ENCODE measurements at places on chromosomes 6 and 20.

- DNase-seq = no peak
These were observed 112.8 kb downstream of the DACT2 start for GRCh38 chr6:168206661-168207274.

DNA sequence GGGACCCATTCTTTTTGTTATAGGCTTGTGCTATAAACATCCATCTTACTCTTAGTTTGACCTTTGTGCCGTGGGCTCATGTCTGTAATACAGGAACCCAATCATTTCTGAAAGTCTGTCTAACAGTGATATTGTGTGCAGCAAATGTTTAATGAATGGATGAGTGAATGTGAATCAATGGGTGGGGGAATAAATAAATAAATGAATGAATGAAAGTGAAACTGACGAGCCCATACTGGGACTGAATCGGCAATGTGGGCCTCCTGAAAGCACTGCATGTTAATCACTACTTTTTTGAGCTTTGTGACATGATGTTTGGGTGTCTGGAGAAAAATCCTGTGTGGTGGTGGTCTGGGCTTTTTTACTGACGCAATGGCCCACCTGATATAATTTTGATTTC lies 175.0 kb downstream of the GMPR start:
- DNase-seq = no peak

GRCh38 chr6:126170978-126171382 lies 168.9 kb upstream of the CENPW start:
- DNase-seq = no peak

GRCh38 chr6:134307075-134307474 lies 10.8 kb downstream of the SGK1 start:
- DNase-seq = no peak

DNA sequence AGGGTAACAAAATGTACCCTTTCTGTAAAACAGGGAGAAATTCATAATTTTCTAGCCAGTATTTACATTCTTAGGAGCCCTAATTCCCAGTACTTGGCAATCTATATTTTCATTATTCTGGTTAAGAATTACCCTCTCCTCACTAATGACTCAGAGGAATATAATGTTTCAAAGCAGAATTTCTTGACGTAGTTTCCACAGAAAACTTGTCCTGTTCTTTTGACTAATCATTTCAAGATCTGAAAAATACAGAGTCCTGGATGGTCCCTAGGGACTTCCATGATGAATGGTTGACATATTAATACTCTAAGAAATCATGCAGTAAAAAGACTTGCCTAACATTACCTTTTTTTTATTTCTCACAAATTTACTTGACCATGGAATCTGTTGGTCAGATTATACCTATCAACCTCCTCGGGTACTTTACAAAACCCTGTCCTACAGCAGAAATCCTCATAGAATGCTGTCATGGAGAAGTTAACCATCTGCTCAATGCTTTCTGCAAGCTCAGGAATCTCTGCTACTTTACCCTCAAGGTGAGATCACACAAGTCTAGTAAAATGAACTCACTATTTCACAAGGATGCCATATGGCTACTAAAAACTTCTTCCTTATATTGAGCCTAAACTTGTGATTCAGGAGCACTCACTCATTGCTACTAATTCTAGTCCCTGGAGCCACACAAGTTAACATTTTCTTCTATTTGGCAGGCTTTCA lies 202.1 kb upstream of the CNR1 start:
- DNase-seq = no peak

DNA sequence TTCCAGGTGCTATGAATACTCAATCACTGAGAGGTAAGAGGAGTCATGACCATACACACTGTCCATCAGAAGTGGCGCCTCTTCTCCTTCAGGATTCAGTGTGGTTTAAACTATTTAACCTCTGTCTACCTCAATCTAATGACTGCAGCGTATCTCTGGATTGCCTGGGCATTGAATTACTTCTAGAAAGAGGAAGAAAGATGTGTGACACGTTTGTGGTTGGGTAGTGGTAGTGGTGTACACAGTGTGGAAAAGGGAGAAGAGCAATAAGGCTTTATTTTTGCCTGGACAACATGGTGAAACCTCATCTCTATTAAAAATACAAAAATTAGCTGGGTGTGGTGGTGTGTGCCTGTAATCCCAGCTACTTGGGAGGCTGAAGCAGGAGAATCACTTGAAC lies 38.0 kb upstream of the ECHDC1 start:
- DNase-seq = no peak

DNA sequence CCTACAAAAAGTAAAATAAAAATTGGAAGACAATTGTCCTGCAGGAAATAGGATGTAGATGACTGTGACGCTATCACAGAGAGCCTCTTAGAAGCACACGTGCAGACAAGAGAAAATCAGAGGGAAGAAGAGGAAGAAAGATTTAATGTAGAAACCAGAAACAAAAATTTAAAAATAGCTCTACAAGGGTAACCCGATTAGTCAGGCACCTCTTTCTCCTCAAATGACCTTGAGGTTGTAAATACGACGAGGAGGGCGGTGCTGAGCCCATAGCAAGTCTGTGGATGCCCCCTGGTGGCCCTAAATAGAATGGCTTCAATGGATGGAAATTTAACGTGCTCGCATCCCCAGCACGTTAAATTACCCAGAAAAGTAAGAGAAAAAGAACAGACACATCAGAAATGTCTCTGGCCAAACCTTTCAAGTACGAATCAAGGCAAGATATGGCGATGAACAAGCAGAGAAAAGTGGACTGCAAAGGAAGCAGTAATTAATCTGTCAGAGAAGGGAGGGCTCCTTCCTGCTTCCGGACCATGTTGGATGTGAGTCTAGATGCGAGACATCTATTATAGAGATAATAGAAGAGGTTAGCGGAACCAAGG lies 4.2 kb upstream of the PRPH2 start:
- DNase-seq = peak; percentile 84

GRCh38 chr20:43987018-43987417 lies 72.4 kb downstream of the TOX2 start:
- no peak for DNase-seq

DNA sequence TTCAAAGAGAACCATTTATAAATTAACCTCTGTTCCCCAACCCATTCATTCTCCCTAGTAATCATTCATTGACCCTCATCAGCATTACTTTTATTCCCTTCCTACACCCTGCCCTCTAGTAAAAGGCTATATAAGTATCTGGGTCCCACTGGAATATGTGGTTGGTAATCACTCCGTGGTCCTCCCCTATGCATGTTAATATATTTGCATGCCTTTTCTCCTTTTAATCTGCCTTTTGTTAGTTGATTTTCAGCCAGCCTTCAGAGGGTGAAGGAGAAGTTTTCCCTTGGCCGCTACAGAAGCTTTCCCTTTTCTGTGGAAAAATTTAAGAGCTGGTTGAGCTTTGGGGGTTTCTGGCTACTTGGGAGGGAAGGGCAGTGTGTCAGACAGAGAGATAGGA lies 585.6 kb downstream of the UTRN start:
- DNase-seq = no peak

DNA sequence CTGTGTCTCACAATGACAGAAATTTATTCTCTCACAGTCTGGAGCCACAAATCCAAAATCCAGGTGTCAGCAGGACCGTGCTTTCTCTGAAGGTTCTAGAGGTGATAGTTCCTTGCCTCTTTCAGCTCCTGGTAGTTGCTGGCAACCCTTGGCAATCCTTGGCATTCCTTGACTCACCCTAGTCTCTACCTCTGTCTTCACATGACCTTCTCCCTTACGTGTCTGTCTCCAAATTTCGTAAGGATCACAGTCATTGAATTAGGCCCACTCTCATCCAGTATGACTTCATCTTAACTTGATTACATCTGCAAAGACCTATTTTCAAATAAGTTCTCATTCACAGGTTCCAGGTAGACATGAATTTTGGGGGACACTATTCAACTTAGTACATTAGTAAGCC lies 143.1 kb downstream of the CEP57L1 start:
- no peak for DNase-seq

DNA sequence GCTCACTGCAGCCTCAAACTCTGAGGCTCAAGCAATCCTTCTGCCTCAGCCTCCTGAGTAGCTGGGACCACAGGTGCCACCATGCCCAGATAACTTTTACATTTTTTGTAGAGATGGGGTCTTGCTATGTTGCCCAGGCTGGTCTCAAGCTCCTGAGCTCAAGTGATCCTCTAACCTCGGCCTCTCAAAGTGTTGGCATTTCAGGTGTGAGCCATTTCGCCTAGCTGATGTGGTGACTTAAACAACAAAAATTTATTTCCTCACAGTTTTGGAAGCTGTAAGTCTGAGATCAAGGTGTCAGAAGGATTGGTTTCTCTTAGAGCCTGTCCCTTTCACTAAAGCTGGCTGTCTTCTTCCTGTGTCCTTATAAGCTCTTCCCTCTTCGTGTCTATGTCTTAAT lies 15.0 kb upstream of the JARID2 start:
- DNase-seq = no peak

DNA sequence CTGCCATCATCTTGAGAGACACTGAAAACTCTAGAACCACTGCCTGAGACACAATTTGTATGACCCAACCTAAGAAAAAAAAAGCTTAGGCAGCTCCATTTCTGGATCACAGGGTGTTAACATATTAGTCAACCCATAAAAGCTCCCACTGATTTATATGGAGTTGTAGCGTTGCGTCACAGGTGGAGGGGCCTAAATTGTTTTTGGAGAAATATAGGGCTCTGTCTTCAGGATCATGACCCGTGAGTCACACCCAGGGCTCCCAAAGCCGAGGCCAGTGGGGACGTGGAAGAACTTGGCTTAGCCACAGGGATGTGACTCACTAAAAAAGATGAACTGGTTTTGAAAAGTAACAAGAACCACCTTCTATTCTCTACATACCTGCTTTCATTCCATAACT lies 116.5 kb upstream of the BMP2 start:
- DNase-seq = no peak

DNA sequence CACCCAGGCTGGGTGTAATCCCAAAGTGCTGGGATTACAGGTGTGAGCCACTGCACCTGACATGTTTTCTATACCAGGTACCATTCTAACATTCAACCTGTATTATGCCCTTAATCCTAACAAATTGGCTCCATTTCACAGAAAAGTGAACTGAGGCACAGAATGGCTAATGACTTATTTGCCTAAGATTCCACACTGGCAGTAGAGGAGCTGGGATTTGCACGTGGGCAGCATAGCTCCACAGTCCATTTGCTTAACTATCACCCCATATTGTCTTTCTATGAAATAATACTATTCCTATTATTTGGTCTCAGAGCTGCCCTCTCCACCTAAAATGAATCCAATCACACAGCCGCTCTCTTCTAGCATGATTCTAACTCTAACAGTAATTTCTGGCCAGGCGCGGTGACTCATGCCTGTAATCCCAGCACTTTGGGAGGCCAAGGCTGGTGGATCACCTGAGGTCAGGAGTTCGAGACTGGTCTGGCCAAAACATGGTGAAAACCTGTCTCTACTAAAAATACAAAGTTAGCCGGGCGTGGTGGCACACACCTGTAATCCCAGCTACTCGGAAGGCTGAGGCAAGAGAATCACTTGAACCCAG lies 23.3 kb upstream of the MYMX start:
- DNase-seq = no peak

GRCh38 chr6:127301199-127301700 lies 34.6 kb downstream of the RNF146 start:
- no peak for DNase-seq

- DNase-seq = no peak
These were observed 24.9 kb downstream of the GPLD1 start for GRCh38 chr6:24464253-24465038.

- peak; percentile 18 for DNase-seq
These were observed 21.2 kb upstream of the BHLHE23 start for GRCh38 chr20:63027922-63028389.

DNA sequence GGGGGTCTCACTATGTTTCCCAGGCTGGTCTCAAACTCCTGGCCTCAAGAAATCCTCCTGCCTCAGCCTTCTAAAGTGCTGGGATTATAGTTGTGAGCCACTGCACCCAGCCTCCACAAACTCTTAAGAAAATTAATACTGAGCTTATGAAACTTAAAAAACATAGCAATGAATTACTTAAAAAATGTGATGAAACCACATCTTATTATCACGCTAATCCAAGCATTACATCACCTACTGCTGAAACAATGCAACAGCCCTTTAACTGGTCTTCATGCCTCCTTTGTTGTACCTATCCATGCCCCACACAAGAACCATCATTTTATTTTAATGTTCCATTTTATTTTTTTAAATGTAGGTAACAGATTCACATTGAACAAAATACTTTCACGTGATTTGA lies 24.9 kb downstream of the SESN1 start:
- DNase-seq = no peak

GRCh38 chr6:25242567-25242966 lies 36.6 kb upstream of the CARMIL1 start:
- no peak for DNase-seq

DNA sequence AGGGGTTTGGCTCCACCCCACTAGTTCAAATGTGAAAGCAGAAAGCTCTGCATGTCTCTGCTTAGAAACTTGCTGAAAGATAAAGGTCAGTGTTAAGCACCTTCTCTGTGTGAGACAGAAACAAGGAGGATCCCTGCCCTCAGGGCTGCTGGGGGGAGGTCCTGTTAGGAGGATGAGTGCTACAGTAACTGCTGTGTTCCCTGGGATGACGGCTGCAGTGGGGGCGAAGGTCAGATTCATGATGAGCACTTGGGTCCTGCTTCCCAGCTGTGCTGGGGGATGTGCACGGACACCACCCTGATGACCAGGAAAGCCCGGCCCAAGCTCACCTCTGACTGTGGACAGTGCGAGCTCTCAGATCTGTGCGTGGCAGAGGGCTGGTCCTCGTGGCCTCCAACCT lies 252.6 kb downstream of the DLL1 start:
- no peak for DNase-seq

- peak; percentile 12 for DNase-seq
These were observed 3.9 kb downstream of the NOL4L start for GRCh38 chr20:32580970-32581838.

DNA sequence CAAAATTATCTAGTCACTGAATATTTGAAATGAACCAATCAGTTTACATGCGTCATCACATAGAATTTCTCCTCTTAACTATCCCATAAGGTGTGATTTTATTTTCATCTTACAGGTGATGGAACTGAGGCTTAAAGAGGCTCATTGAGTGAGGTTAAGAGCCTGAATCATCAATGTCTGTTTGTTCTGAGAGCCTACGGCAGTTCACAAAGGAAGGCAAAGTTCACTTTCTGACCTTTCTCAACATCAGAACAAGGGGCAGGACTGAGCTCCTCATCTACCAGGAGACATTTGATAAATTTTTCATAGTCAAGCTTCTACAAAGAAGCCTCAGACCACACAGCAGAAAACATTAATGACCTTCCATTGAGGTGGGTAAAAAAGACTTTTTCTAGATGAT lies 54.9 kb upstream of the OLIG3 start:
- DNase-seq = no peak

- no peak for DNase-seq
These were observed 152.7 kb downstream of the SH3BGRL2 start for GRCh38 chr6:79783670-79784394.

DNA sequence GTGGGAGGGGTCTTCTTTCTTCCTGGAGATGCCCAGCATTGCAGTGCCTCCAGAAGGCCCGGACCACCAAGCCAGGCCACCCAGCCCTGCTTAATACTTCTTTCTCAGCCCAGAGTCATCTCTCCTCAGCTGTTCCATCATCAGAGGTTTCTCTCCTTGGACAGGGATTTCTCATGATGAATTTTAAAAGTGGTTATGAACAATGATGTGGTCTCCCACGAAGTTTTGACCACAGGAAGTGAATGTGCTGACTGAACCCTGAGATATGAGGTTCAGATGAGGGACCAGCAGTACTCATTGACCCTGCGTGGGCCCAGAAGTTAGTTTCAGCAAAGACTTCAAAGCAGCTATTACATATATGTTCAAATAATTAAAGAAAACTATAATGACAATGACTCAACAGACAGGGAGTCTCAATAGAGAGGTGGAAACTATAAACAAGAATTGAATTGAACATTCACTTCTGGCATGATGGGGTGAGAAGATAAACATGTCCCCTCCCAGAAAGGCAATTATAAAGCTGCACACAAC lies 114.5 kb upstream of the SLC22A16 start:
- no peak for DNase-seq
